AG08395 (cell line): ENCODE measurements at places on chromosomes 12 and 14.

DNA sequence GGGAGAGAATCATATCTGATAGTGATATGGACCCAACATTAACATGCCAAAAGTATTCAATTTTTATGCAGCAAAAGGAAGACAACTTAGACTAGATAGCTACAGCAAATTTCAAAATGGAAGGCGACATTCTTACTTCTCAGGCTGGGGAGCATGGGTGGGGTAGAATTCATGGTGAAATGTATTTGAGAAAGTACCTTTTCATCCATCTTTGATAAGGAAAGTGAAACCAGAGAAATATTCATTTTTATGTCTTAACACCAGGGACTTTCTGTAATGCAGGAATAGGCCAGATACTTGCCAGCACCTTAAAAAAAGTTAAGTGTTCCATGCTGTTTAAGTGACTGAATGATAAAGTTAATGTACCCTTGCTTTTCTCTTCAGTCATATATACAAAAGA lies 13.4 kb downstream of the BTG1 start:
- no peak for DNase-seq

DNA sequence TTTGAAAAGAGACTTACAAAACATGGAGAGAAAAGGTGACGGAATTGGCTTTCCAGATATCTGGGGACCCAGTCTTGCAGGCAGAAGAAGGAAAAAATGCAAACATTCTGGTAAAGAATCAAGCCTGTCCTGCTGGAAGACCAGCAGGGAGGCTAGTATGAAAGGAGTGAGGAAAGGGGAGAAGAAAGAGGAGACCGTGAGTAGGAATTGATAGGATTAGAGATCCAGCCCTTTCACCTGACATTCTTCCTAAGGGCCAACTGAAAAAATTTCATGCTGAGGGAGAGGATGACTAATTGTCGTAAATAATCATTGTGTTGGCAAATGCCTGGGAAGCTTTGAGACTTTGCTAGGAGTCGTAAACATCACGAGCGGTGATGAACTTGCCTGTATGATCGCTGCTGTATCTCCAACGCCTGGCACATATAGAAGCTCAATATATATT lies 12.1 kb downstream of the BHLHE41 start:
- DNase-seq = no peak

- DNase-seq = peak; percentile 26
Observed at GRCh38 chr12:97308576-97309198, 153.9 kb upstream of the RMST start.

GRCh38 chr12:86774841-86775388 lies 518.7 kb upstream of the MGAT4C start:
- DNase-seq = no peak

GRCh38 chr14:66281036-66281776 lies 205.0 kb upstream of the CCDC196 start:
- no peak for DNase-seq

DNA sequence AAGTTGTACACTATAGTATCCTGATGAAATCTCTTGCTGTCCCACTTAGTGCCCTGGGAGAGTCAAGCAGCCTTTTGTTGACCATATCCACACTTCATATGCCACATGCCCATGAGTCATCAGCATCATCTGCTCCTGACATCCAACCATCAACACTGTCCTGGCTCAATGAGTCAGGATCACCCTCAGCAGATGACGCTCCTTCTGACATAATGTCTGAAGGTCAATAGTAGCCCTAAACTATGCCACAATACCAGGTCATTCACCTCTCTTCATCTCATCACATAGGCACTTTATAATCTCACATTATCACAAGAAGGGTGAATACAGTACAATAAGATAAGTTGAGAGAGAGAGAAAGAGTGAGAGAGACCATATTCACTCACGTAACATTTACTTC lies 369.0 kb upstream of the FAR2 start:
- peak; percentile 62 for DNase-seq
